ENCODE measurements at places on chromosomes 5 and 9.

DNA sequence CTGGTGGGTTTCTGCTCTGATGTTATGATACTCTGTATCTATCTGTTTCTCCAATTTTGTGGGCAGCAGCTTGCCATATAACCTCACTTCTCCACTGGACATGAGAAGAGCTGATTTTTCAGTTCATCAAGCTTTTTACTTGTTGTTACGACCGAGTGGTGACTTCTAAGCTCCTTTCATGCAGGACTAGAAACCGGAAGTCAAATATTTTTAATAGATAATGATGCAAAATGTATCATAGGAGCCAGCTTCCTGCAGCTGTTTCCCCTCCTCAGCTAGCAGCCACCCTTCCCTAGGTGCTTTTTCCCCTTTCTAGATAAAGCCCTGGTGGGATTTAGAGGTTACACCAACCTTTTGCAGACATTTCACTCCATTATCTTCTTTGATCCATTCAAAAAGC, 17.0 kb upstream of the ADAM19 start:
- no peak for DNase-seq

GRCh38 chr5:93599001-93599379, 16.0 kb downstream of the NR2F1 start:
- no peak for DNase-seq

DNA sequence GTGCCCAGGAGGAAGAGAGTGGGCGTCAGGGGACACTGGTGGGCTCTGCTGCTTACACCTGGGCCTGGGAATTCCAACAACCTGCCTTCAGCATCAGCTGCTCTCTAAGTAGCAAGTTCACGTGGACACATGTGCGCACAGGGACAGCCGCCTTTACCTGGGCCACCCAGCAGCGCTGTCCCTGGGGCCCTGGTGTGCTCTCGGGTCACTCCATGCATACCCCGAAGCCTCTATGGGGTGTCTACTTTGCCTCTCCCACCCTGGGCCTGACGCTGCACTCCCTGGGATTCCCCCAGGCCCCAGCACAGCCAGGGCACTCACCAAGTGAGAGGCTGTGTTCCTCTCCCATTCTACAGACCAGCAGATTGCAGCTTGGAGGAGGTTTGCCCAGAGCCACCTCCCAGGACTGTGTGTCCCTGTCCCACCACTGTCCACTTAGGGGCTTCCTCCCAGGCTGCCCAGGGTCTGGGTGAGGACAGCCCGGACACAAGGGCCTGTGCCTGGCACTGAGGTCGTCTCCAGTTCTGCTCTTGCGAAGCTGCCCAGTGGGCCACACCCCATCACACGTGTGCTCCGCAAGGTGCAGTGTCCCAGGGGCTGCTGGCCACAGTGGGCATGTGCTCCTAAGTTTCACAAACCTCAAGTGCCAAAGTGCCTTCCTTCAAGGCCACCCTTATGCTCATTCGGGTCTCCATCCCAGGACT, 5.9 kb downstream of the NINJ1 start:
- DNase-seq = no peak

DNA sequence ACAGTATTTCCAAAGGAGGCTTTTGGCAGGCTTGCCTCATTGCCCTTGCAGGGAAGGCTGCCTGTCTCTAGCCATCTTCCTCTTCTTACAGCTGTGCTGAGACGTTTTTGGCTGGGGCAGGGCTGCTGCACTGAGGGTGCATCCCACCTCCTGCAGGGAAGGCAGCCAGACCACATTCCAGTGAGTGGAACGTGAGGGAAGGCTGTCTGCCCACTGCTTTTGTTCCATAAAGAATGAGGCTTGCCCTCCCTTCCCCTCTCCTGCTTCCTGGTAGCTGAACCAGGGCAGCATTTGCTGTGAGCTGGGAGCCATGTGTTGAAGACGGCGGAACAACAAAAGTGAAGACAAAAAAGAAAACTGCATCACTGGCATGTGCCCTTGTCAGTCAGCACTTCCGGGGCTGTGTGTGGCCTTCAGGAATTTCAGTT, 16.8 kb downstream of the MGAT1 start:
- DNase-seq = no peak

GRCh38 chr5:71986101-71986500, 121.2 kb upstream of the MAP1B start:
- no peak for DNase-seq
